ENCODE measurements at places on chromosomes 12 and 14.

- peak; percentile 52 for DNase-seq
Observed at GRCh38 chr14:94485944-94486841, 10.2 kb upstream of the SERPINA9 start.

GRCh38 chr12:72141381-72141780, 130.8 kb upstream of the TRHDE start:
- peak; percentile 22 for DNase-seq

- DNase-seq, result no peak
Observed at GRCh38 chr12:95136598-95136997, 63.2 kb upstream of the NR2C1 start.

DNA sequence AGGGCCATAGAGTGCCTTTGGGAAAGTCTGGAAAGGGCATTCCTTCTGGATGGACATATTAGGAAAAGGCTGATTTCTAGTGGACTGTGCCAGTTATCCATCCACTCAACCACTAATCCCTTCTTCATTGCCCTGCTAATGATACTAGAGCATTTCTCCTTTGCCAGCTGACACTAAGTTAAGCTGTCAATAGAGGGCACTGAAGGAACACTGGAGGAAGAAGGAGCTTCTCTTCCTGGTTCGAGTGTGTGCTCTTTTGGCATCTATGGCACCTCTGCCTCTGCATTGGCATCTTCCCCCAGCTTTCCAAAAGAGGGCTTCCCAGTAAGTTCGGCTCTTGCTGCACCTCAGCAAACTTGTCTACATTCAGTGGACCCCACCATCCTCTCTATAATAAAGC, 165.4 kb downstream of the DERA start:
- peak; percentile 22 for DNase-seq

DNA sequence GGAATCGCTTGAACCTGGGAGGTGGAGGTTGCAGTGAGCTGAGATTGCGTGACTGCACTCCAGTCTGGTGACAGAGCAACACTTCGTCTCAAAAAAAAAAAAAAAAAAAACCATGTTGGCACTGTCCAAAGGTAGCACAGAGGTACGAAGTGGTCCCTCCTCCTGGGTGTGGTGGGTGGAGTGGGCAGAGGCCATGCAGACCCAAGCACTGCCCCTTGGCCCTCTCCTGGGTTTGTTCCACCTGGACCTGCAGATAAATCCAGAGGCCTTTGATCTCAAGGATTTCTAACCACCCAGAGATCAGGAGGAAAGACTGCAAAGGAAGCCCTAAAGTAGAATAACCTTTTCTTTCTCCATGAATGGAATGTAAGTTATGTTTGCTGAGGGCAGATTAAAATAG, 8.7 kb upstream of the GALNT6 start:
- DNase-seq, result no peak
